ENCODE measurements at places on chromosomes 5 and 9. TPM values are rescaled to one million over a fixed set of nuclear protein-coding genes. Genes with fewer than 3 reads are reported as not detected.

The MAML1 gene
- polyA plus RNA-seq = 30.0 TPM

The PCA3 gene
- polyA plus RNA-seq = 0.98 TPM

DNA sequence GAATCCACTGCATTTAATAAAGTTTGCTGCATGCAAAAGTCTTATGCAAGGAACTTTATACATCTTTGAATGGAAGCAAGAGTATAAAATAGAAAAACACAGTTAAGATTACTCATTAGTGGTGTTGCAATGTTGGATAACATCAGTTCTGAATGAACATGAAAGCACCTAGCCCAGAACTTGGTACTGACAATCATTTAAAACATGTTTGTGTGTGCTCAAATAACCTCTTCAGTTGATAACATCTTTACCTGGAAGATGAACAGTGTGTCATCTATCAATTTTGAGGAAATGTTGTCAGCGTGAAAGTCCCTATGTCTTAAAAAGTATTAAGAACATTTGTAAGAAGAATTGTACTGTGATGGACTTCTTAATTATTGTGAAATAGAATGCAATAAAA, 370.4 kb upstream of the GRAMD2B start:
- DNase-seq = no peak

DNA sequence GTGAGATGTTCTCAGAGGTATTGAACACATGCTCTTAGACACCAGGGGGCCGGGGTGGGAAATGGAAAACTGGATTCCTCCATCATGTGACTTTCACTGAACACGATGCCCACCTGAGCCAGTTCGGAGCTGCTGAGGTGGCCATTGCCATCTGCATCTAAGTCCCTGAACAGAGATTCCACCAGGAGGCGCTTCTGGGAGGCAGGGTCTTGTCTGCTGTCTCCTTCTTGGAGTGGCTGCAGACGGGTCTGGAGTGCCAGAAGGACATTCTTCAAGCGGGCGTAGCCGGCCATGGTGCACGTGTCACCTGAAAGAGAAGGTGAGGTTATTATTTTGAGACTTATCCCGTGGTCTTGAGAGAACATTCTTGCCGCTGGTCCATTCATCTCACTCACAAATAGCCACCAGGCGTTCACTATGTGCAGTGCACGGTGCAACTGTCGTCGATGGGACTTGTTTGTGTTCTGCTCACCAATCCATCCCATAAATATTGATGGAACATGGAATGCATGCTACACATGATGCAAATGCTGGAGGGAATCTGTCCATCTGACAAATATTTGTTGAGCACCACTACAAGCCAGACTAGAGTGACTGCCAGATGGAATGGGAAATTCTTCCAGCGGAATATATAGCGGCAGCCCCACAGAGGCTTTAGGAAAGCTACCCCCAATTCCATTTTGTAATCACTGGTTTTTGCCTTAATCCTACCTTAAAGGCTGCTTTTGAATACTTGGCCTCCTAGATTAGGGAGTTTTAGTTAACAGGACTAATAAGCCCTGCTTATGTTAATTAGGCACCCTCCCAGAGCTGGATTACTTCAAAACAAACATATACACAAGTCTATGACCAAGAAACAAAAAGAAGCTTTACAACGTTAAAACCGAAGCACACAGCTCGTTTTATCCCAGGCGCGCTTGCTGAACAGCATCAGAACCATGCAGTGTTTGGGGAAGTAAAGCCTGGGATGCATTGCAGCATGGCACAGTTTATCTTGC, 264.8 kb downstream of the HSPA4 start:
- no peak for DNase-seq

GRCh38 chr5:28216939-28217360, 1178.6 kb upstream of the CDH9 start:
- no peak for DNase-seq

Measured in muscle of back (tissue), 13 donors.